ENCODE measurements at places on chromosomes 7 and 10.

DNA sequence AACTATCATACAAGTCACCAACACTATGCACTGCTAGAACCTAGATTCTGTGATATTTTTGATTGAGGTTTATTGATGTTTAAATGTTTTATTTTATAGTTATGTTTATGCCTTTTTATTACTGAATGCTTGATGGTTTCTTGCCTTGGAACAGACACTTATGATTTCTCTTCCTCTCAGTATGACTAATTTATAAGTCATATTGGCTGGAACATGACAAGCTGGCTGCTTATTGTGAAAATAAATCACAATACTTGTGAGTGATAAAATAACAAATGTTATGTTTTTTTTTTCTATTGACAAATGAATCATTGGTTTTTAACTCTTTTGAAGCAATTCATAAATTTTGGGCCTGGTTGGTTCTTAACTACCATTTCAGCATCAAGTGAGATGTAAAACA lies 142.0 kb upstream of the MALRD1 start:
- no peak for DNase-seq

- DNase-seq: no peak
Measured at GRCh38 chr10:69878038-69878437, 76.3 kb downstream of the COL13A1 start.

DNA sequence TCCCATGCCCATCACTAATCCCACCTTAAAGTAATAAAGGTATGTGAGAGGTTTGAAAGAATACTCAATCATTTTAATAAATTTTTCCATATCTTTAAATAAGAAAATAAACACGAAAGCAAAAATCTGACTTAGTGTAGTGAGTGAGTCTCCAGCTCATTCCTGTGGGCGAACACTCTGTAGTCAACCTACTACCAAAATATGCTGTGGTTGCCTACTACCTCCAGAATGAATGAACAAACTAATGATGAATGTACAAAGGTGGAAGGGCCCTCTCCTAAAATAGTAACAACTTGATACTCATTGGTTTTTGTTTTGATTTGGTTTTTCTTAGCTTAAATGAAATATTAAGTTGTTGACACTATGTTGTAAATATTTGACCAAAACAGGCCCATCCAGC lies 195.5 kb upstream of the HPS1 start:
- no peak for DNase-seq

DNA sequence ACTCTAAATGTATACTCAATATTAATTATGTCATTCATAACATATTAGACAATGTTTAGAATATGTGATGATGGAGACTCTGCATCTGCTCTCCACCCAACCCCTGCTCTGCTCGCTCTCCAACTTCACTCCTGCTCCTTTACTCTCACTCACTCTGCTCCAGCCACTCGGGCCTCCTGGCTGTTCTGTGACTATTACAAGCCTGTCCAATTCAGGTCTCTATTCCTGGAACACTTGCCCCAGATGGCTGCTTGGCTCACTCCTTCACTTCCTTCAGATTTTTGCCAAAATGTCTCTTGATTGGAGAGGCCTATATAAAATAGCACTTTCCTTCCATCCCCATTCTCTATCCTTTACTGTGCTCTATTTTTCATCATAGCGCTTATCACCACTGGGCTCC lies 84.8 kb downstream of the HBP1 start:
- no peak for DNase-seq

DNA sequence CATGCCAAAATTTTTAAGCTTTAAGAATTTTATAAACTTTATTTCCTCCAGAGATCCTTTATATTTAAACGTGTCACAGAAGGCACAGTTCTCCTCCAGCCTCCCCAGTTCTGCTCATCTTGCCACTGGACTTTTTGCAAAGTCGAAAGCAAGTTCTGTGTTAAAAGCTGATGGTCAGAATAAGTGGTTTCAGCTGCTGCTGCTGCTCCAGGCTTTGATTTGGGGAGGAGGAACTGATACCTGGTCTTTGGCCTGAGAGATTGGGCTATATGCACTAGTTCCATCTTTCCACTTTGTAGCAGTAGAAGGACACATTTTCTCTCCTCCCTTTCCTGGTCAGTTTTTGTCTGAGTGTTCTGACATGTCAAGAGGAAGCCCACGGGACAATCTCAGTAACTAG lies 435.9 kb upstream of the PHF14 start:
- no peak for DNase-seq

DNA sequence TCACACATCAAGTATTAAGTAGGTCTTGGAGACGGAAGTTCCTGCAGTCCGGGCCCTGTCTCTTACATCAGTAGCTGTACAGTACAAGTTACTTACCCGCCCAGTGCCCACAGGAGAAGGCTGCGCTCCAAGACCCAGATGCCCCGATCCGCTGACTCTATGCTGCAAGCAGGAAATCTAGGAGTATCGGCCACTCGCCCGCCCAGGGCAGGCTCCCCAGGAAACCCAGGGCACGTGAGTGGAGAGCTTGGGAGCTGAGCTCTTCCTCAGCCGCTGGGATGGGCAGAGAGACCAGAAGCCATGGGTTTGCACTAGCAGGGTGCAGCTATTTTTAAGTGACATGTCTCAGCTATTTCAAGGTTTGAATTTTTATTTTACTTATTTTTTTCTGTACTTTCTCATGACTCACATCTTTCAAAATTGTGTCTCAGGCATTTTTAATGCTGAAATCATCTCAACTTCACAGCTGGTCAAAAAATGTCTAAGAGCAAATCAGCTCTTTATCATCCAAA lies 1.9 kb upstream of the GPER1 start:
- DNase-seq: no peak

DNA sequence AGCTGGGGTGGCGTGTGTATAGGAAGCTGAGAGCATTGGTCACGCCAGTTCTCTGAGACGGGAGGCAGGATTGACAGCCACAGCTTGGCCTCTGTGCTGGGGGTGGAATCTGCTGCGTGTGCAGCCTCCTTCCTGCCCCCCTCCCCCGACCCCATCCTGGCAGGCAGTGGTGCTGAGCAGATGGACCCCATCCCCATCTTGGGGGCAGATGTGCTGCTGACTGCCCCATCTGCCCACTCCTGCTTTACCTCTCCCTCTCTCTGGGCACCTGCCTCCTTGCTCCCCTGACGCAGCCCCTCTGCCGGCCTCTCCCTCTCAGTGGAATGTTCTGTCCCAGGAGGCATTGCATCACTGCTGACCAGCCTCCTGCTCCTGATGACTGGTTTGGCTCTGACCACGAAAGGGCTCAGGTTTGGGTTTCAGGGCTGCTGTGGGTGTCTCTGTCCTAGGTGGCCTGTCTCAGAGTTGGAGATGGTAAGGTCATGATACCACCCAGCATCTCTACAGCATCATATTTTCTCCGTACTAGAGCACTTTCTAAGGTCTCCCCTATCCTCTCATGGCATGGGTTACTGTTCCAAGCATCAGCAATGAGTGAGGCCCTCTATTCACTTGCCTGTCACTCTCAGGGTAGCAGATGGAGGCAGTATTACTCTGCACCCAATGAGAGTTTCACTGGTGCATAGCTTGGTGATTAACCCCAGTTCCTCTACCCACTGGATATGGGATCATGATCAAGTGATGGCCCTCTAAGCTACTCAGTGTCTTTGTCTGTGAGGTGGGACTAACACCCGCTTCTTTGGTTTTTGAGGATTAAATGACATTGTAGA lies 81.9 kb downstream of the RBM20 start:
- DNase-seq: no peak

DNA sequence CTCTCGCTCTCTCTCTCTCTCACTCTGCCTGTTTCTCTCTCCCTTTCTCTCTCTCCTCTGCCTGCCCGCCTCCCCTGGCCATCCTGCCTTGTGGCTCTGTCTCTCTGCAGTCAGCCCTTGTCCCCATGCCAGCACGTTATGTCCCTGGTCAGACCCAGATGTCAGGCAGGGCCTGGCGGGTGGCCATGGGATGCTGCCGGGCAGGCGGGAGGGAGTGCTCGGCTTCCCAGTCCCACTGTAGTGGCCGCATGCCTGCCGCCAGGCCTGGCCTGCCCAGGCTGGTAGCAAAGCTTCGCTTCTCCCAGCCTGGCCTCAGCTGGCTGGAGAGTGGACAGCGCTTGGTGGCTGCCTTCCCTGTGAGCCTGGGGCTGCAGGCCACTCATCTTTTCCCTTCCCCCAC lies 121.5 kb upstream of the ZNF716 start:
- no peak for DNase-seq

DNA sequence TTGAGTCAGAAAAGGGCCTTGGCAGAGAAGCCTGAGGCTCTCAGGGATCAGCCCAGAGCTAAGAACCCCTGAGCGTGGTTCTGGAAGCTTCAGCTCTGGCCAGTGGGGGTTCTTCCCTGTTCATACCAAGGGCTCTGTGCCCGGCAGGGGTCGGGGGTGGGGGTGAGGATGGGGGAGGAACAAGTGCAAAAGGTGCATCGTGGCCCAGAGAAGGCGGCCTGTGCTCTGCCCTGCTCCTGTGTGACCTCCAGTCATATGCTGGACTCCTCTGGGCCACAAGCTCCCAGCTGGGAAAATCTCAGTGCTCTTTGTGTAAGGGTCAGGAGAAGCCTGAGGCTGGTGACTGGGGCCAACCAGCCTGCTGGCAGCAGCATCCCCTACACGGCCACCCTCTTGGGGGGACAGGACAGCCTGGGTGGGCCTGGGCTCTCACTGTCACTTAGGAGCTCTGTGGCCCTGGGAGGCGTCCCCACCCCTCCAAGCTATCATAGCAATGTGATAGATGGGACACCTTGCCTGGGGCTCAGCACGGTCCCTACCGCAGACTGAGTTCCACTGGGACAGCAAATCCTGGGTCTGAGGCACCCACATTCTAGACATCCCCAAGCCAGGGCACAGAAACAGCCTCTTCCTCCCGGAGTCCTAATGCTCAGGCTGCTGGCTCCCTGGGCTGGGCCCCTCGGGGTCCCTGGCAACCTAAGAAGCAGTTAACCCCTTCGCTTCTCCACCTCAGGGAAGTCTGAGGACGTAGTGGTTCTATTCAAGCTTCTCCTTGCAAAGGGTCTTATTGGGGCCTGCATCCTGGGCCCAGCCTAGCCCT lies 2.5 kb downstream of the MMRN2 start:
- no peak for DNase-seq

DNA sequence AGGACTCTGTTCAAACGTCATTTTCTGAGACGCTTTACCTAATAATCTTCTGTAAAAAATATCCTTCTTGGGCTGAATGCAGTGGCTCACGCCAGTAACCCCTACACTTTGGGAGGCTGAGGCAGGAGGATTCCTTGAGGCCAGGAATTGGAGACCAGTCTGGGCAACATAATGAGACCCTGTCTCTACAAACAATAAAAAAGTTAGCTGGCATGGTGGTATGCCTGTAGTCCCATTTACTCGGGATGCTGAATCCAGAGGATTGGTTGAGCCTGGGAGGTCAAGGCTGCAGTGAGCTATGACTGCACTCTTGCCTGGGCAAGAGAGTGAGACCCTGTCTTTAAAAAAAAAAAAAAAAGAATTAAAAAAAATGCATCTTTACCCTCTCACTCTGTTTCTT lies 5.1 kb downstream of the STAM start:
- no peak for DNase-seq

GRCh38 chr7:16594061-16594460 lies 51.5 kb downstream of the ANKMY2 start:
- DNase-seq: no peak

DNA sequence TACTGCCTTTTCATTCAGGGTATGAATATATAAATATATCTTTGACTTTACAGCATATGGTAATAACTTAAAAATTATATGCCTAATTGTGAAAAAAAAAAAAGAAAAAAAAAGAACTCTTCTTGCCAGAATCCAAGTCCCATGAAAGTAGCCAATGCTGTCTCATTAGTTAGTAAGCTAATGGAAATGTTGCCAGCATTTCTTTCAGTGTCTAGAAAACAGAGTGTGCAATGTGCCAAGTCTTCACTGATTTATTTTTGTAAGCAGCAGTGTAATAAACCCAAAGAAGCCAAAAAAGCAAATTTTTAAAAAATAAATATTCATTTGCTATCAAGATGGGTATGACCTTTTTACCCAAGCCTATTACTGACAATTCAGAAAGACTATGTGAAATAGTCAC lies 31.1 kb upstream of the LRRN3 start:
- DNase-seq: no peak

- no peak for DNase-seq
Measured at GRCh38 chr10:62637249-62638061, 167.1 kb upstream of the ADO start.

GRCh38 chr7:79822620-79823240 lies 311.9 kb upstream of the GNAI1 start:
- no peak for DNase-seq

DNA sequence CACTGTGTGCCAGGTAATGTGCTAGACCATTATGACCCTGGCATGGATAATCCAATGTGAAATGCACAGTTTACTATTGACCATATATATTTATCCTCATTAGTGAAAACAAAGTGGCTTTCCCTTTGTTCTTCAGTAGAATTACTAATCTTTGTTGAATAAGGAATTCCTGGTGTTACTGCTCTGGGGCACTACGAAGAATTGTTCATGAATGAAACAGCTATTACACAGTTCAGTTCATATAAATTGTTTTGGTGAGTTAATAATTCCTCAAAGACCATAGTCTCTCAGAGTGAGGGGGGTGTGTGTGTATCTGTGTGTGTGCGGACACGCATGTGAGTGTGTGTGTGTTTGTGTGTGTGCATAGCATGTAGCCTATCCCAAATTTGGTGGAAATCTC lies 668.0 kb upstream of the MBL2 start:
- DNase-seq: no peak

DNA sequence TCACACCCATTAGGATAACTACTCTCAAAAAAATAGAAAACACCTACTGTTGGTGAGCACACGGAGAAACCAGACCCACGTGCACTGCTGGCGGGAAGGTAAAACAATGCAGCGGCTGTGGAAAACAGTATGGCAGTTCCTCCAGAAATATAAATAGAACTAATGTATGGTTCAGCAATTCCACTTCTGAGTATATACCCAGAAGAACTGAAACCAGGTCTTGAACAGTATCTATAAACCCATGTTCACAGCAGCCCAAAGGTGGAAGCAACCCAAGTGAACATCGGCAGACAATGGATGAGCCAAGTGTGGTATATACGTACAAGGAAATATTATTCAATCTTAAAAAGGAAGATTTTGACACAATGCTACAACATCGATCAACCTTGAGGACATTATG lies 164.7 kb downstream of the ZMYND11 start:
- no peak for DNase-seq

DNA sequence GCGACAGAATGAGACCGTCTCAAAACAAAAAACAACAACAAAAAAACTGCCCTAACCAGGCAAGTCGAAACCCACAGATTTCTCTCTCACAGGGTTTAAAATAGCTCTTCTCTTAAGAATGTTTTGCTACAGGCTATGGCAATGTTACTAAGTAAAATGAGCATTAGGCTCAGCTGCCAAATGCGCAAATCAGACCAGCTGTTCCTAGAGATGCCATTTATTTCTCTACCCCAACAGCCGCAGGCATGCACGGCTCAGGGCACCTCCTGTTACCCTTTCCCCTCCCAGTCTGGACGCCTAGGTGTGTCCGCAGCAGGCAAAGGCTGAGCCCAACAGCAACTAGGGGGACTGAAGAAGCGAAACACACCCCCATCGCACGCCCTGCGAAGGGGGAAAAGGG lies 168.3 kb upstream of the MBL2 start:
- no peak for DNase-seq

Data from SK-N-MC (cell line).